Sigmoid colon (tissue), 7 donors: ENCODE measurements at places on chromosomes 7 and 10. TPM values are rescaled to one million over a fixed set of nuclear protein-coding genes. Genes with fewer than 3 reads are reported as not detected.
A peak's percentile ranks its signal among the peaks of the same experiment; 100 is the strongest.

- H3K27ac ChIP-seq, result no peak overlapping the region
- no peaks in the 10 kb centered on the region for H3K27me3 ChIP-seq
- DNase-seq, result no peak
- no peaks in the 10 kb centered on the region for H3K36me3 ChIP-seq
- H3K4me3 ChIP-seq, result no peak overlapping the region
- no peaks in the 10 kb centered on the region for H3K4me1 ChIP-seq
Observed at GRCh38 chr10:53357587-53357986, 585.0 kb upstream of the MBL2 start.

Gene IFT22
- total RNA-seq, result 33.0 TPM

Gene SEM1
- total RNA-seq, result 21.0 TPM

DNA sequence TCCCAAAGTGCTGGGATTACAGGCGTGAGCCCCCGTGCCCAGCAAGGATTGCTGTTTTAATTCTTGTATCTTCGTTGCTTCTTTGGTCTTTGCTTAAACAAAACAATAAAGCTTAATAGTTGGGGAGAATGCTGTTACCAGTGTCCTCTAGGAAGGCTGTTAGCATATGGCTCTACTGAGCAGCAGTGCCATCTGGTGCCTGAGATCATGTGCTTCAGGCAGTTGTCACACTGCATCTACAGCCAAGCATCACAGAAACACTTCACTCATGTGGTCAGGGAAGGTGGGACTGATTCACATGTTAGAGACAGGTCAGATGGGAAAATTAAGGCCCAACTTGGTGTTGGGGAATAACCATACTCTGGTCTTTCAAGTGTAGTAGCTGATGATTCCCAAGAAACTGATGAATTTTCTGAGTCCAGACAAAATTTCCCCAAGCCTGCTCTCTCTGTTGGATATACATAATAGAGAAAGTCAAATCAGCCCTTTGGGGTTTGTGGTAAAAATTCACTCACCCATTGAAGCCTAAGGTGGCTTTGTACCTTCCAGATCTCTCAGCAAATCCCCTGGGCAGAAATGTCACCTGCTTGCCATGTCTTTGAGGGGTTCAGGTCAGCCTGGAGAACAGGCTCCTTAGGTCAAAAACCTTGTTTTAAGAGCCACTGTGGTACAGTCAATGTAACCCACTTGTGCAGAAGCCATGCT lies 28.4 kb downstream of the UBE2D4 start:
- H3K4me1 ChIP-seq, result no peaks in the 10 kb centered on the region
- peak; percentile 1 for DNase-seq
- H3K27me3 ChIP-seq, result no peaks in the 10 kb centered on the region
- H3K4me3 ChIP-seq, result no peak overlapping the region
